ENCODE measurements at places on chromosomes 7 and 10.

DNA sequence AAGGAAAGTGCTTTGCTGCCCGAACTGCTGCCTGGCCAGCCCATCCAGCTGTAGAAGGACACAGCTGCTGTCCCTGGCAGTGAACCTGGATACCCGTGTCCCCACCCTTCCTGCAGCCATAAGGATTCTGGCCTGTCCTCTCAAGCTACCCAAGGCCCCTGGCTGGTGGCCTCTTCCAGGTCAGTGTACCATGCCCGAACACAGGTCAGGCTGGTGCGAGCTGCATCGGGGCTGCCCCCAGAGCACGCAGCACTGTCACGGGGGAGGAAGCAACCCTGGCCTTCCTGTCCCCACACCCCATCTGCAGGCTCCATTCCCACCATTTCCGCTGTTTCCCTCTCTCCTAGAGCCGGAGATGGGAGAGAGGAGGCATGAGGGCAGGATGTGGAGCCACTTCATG, 30.5 kb upstream of the PWWP2B start:
- no peak for DNase-seq

DNA sequence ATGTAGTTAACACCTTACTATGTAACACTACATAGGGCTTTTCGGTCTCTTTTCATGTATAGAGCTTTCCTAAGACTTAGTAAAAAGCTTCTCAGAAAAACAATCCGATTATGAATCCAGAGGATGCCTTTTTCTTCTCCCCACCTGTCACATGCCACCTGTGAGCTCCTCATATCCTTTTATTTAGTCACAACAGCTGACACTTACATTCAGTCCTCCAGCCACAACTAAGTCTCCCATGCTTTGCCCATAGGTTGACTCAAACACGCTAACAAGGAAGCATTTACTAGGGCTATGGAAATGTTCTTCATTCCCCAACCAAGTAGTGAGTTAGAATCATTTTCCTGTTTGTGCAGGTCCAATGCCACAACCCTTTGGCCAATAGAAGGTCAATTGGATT, 7.9 kb downstream of the ENO4 start:
- no peak for DNase-seq

- DNase-seq: peak; percentile 83
Observed at GRCh38 chr7:142440906-142441411, 183.1 kb upstream of the PRSS58 start.

- no peak for DNase-seq
Observed at GRCh38 chr10:75137533-75138438, 26.3 kb downstream of the SAMD8 start.

DNA sequence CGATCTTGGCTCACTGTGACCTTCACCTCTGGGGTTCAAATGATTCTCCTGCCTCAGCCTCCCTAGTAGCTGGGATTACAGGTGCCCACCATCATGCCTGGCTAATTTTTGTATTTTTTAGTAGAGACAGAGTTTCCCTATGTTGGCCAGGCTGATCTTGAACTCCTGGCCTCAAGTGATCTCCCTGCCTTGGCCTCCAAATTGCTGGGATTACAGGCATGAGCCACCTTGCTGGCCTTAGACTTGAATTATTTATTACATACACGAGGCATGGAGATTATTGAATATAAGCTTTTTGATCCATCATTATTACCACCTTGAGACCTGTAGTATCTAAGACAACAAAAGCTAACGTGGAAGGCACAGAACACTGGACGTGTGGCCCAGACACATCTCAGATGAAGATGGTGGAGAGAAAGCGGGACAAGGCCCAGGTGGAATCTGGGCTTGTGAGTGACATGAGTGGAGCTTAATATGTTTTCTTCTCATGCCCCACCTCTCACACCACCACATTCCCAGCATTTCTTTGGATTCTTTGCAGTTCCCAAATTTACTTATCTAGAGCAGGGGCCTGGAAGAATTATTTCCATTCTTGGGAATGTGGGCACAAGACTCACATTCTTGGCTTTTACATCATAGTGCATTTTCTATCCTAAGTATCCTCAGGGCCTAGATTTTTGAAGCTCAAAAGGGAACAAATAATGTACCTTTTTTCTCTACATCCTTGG, 76.6 kb downstream of the SUGCT start:
- no peak for DNase-seq

DNA sequence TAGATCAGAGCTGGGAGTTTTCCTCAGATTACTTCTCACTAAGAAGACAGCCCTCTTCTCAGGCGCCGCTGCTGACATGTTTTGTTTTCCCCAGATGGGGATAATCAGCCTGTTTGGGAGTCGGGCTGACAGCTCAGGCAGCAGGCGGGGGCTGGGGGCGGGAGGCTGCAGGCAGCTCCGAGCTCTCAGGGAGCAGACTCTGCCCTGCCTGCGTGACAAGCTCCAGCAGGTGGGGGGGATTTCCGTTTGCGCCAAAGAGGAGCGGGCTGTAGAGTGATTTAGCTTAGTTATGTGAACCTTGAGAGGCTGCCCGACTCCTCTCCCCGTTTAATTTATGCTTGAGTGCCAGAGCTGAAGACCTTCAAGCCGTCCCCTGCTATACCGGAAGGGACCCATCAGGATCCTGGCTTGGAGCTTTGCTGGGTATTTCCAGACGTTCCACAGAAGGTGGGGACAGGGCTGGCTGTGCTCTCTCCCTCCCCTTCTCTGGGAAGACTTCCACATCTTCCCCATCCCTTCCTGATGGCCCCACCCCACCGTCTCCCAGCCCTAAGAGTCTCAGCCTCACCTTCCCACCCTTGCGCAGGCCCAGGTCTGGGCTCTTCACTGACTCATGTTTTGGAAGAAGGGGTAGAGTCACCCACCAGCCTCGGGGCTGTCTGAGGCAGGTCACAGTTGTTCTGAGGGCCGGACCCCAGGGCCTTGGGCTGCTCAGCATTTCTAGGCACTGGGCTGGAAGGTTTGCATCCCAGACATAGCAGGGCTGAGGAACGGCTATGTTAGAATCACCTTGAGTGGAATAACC, 24.7 kb upstream of the ADCYAP1R1 start:
- no peak for DNase-seq

DNA sequence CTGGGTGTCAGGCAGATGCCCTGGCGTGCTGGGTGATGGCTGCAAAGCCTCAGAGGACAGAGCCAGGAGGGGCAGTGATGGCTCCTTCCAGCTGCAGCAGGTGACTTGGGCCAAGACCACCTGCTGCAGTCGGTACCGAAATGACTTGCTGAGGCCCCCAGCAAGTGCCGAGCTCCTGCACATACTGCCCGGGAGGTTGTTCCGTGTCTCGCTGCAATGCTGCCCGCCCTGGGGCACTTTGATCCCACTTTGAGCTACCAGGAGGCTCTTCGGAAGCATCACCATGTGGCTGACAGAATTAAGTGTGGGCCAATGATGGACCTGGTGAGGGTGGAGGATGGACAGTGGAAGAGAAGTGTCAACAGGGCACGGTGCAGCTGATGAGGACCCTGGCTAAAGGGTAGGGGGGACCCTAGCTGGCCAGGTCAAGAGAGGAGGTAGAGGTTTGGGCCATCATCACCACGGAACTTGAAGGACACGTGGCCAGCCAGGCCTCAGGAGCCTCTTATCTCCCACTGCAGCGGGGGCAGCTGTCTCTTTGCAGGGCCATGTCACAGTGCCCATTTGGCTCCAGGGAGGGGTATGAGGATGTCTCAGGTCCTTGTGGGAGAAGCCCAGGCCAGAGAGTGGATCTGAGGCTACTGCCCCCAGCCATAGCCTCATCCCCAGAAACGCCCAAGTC, 51.1 kb upstream of the NANOS1 start:
- DNase-seq: no peak

- no peak for DNase-seq
Observed at GRCh38 chr7:77427996-77428603, 12.0 kb upstream of the GSAP start.

GRCh38 chr7:84939888-84940287, 247.0 kb downstream of the SEMA3D start:
- DNase-seq: no peak

- peak; percentile 28 for DNase-seq
Observed at GRCh38 chr7:105389088-105389650, 448 bp upstream of the SRPK2 start.

GRCh38 chr7:82012453-82012852, 242.6 kb upstream of the HGF start:
- DNase-seq: no peak

- no peak for DNase-seq
Observed at GRCh38 chr7:105439174-105439893, 50.6 kb upstream of the SRPK2 start.

GRCh38 chr7:127347567-127348246, 44.8 kb downstream of the ZNF800 start:
- peak; percentile 67 for DNase-seq

DNA sequence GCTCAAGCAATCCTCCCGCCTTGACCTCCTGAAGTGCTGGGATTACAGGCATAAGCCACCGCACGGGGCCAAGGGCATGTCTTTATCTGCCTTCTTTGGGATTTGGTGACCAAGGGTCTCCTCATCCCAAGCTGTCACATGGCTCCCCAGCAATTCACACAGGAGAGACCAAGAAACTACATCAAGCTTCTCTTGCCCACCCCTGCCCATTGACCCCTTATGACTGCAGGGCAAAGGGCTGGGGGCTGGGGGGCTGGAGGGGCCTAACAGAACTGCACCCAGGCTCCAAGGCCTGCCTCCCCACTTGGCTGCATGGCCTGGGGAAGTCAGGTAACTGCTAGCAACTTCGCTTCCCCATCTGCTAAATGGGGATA, 137.1 kb downstream of the SH3PXD2A start:
- DNase-seq: no peak

DNA sequence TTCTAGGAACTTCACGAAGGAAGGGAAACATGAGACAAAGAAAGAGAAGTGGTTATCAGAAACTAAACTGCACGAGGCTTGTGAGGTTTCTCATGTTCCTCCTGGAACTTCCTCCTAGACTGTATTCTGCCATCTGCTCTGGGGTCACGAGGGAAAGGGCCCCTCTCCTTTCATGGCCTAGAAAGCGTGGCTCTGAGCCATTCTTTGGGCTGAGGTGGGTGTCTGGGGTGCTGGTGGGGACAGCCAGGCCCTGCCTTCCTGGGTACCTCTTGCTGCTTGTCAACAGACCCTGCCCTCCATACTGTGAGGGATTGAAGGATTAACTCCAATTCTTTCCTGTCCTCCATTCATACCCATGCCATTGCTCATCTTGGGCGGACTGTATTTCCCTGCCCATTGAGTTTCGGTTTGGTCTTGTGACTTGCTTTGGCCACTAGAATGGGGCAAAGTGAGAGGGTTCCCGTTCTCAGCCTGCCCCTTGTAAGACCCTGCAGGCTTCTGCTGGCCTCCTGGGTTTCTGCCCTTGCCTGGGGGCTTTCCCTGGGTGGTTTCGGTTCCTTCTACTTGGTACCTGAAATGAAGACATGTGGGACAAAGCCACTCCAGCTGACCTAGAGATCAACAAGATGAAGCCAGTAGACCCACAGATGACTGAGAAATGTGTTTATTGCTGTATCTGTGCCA, 14.9 kb upstream of the GIMAP8 start:
- DNase-seq: peak; percentile 73

- DNase-seq: no peak
Observed at GRCh38 chr10:76210211-76210610, 778.8 kb downstream of the LRMDA start.

DNA sequence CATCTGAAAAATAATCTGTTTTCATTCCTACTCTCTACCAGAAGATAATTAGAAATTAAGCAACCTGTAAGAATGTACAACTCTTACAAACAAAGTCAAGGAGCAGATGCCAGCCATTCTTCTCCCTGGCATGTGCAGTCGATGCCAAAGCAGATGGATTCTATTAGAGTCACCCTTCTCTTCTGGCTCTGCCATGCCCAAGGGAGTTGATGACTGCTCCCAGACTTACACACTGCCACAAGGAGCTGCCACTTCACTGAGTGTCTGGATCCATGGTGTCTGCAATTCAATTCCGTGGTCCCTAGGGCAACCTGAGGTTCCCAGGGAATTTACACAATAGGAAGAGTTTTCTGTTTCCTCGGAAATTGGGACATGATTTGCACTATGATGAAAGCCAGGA, 89.1 kb upstream of the IFRD1 start:
- DNase-seq: no peak

DNA sequence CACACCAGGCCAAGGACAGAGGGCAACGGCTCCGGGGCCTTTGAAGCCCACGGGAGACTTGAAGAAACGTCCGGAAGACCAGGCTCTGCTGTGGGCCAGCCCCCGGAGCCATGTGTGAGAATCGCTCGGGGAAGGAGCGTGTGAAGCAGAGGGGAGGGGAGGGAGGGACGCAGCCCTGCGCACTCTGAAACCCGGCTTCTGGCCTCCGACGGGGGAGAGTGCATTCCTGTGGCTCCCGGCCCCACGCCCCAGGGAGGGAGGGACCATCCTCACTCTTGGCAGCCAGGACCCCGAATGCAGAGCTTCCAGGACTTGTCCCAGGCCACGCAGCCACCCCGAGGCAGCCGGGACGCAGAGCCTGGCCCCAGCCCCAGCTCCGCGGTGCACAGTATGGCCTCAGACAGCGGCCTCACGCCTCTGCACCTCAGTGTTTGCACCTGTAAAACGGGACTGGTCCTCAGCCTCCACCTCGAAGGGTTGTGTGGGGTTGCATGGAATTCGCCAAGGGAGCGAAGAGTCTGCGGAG, 67.4 kb downstream of the PDGFA start:
- no peak for DNase-seq

DNA sequence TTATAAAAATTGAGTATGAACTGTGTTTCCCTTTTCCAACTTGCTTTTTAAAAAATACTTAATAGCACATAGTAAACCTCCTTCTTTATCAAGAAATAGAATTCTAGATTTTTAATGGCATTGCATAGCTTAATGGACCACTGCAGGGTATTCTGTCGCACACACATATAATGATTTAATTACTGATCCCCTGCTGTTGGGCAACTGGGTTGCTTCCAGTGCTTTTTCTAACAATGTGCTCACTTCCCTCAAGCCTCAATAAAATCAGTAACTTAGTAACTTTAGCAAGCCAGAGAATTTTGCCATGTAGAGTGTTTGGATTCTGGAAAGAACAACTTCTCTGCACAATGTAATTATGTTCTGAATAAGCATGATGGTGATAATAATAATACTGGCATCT, 49.1 kb upstream of the PDLIM1 start:
- no peak for DNase-seq

DNA sequence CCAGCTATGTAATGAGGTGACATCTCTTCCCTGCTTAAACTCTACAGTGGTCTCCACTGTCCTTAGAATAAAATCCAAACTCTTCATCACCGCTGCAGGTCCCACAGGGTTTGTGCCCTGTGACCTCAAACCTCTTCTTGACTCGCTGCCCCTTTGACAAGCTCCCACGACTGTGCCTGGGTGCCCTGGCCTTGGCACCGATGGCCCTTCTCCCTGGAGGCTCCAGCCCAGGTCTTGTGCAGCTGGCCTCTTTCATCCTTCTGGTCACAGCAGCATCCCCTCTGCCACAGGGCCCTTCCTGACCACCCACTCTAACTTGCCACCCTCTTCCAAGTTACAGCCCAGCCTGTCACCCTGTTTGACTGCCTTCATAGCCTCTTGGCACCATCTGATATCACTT, 108.2 kb downstream of the DLG5 start:
- no peak for DNase-seq
